Right kidney (tissue), 9 donors: ENCODE measurements at places on chromosomes 2 and 18.
A peak's percentile ranks its signal among the peaks of the same experiment; 100 is the strongest.

DNA sequence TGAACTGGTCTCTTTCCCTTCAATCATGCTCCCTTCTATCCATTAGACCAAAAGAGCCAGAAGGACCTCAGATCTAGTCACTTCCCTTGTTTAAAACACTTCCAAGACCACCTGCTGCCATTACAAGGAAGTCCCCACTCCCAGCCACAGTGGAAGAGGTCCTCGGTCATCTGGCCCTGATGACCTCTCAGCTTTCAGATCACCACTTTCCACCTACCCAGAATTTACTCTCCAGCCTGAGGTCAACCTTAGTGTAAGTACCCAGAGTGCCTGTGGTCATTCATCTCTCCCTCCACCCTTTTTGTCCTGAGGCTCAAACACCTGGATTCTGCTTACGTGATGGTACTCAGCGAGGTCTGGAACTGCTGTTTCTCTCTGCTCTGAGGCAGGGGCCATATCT, 67.1 kb downstream of the MARCO start:
- DNase-seq = no peak

DNA sequence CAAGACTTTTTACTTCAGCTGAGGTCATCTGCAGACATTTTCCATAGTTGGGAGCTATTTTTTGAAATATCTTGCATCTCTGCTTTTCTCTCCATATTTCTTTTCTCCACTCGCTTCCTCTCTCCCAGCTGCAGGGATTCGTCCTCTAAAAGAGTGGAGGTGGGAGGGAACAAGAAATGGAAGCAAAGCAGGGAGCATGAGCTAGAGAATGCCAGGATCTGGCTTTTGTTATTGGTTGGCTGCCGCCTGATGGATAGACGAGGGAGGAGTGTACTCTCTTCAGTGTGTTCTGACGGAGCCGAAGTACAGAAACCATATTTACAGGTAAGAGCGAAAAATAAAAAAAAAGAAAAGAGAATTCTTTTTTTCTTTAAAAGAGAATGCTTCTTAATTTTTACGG, at the start of gene CSRNP3:
CSRNP3 (plus strand) TSS at position 282 of the 400 bp plus-strand sequence. CDS start 125,368 bp downstream, outside the sequence.
- peak; percentile 63 for DNase-seq

- no peak for DNase-seq
Measured at GRCh38 chr2:183614799-183615435, 490.7 kb downstream of the NUP35 start.

GRCh38 chr2:70888923-70889715, 46.6 kb upstream of the ATP6V1B1 start:
- peak; percentile 64 for DNase-seq

GRCh38 chr2:224969633-224970260, 72.5 kb downstream of the DOCK10 start:
- no peak for DNase-seq

GRCh38 chr2:197539734-197540133, 23.9 kb downstream of the MOB4 start:
- DNase-seq = no peak

GRCh38 chr2:9199716-9200632, 6.6 kb upstream of the ASAP2 start:
- no peak for DNase-seq

DNA sequence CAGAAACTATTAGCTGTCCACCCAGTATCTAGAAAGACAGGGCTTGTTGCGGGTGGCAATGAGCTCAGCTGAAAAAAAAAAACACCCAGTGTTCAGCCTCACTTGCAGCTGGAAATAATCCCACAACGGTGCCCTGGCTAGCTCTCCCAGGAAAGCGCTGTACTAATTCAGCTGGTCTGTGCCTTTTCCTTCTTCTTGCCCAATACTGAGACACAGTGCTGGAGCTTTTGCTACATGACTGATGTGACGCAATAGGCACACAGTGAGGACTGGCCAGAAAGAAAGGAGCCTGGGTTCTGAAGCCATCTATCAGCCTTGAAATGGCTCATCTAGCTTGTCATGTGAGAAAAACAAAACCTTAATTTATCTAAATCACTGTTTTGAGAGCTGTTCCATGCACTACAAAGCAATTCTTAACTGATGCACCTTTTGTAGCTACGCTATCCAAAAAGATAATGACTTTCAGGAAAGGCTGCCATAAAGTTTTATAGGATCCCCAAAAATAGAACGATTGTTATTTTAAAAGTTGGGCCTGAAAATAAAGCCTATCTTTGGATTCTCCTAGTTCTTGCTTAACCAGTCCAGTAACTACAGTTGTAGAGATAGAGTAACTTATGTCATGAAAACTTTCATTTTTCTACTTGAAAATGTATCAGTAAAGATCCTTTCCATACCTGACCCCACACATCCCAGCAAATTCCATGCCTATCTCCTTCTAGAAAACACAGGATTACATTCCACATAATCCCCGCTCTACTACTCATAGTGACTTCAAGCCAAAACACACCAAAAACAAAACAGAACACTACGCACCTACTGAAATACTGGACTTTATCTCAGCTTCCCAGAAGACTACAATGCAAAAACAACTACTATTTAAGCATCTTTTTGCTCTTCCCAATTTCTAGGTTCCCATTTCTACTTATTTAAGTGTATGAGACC, 15.9 kb downstream of the KIDINS220 start:
- no peak for DNase-seq

- DNase-seq = no peak
Measured at GRCh38 chr2:205070889-205071288, 525.6 kb downstream of the PARD3B start.

DNA sequence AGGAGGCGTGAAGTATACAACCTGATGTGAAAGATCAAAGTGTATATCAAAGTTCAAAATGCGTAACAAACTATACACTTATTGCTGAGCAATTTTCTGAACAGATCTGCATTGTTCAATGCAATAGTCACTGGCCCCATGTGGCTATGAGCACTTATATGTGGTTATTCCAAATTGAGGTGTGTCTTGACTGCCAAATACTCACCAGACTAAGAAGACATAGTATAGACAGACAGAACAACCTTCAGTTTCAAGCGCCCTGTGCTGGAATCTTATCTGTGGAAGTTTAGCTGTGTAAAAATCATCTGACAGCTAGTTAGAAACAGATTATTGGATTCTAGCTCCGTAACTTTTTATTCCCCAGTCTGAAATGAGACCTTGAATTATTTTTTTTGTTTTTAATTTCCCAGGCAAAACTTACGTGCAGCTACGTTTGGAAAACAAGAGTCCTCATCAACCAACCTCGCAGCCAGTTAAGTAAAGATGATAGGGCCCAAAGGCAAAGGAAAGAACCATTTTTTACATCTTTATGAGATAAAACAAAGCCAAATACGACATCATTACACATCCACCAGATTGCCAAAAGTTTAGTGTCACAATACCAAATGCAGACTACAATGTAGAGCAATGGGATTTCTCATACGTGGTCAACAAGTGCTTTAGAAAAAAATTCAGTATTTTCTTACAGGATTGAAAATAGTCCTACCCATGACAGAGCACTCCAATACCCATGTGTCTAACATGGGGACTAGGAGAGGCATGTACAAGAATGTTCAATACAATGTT, 37.2 kb downstream of the MBOAT2 start:
- no peak for DNase-seq
